ENCODE measurements at places on chromosomes 1 and 21.

- no peak for DNase-seq
Observed at GRCh38 chr1:221761354-221762002, 19.6 kb upstream of the DUSP10 start.

DNA sequence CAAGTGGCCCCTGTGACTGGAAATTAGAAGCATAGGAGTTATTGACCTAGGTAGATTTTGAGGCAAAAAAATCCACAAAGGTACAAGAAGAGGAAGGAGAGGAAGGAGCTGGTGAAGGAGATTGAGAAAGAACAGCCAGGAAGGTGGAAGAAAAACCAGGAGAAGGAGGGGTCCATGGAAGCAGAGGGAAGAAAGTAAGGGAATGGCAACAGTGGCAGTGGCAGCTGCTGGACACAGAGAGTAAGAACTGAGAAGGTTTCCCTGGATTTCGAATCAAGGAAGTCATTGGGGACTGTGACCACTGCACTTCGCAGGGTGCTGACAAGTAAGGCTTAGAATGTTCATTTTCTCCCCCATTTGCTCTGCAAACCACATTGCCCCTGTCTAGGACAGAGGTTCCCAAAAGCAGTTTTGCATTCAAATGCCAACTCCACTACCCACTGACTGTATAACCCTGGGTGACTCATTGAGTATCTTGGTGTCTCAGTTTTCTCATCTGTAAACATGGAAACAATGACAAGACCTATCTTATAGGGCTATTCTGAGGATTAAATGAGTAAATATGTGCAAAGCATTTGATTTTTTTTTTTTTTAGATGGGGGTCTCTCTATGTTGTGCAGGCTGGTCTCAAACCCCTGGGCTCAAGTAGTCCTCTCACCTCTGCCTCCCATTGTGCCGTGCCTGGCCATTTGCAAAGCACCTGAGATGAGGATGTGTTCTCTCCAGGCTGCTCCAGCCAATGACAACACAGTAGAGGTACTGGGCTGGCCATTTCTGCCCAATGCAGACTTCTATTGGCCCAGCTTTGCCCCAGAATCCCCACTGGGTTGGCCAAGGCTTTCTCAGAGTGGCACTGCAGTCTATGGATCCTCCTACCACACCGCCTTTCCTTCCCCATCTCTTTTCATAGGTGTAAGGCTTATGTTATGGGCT is 9.3 kb upstream of the CAPN2 start:
- DNase-seq: peak; percentile 71

DNA sequence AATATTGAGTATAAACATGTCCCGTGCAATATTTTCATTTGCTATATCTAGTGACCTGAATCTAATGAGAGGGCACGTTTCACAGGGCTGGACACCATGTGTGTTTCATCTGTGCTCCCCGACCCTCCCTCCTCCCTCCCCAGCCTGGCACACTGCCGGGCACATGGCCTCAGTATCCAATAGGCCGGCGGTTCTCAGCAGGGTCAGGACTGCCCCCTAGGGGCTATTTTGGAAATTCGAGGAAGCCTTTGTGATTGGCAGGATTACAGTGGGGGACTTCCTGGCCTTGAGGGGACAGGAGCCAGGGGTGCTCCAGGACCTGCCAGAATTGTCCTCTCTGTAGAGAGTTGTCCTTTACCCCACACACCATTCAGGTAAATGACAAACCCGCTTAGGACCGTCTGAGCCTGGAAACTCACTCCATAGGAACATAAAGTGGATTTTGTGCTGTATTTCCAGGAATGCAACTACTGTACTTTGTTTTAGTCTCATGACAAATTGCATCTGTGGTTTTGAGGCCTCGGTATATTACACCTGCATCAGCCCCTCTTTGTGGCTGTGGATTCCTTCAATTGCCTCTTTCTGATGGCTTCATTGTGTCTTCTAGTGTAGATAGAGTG is 109.5 kb upstream of the SIM2 start:
- peak; percentile 38 for DNase-seq

- DNase-seq: peak; percentile 45
Observed at GRCh38 chr1:72296501-72296900, 14.2 kb upstream of the NEGR1 start.

GRCh38 chr1:231108516-231109302 is 53.1 kb upstream of the TRIM67 start:
- no peak for DNase-seq

GRCh38 chr1:15412843-15413242 is 3.2 kb downstream of the EFHD2 start:
- DNase-seq: no peak

GRCh38 chr1:96306809-96307560 is 414.6 kb upstream of the PTBP2 start:
- DNase-seq: peak; percentile 71

DNA sequence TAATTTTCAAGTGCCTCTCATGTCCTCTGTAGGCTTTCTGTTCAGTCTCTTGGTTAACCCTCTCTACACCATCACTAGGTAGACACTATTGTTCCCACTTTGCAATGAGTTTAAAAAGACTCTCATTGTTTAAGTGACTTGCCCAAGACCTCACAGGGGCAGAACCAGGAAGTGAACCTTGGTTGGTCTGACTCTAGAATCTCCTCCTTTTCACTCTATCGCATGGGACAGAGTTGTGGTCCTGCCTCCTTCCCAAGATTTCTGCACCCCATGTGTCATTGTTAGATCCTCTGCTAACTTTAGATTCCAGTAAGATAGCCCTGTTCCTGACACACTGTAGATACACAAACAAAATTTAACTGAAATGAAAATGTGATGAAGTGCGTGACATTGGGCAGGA is 481.7 kb upstream of the USP24 start:
- DNase-seq: no peak

GRCh38 chr1:21937372-21938121 is 437 bp upstream of the HSPG2 start:
- DNase-seq: peak; percentile 69

DNA sequence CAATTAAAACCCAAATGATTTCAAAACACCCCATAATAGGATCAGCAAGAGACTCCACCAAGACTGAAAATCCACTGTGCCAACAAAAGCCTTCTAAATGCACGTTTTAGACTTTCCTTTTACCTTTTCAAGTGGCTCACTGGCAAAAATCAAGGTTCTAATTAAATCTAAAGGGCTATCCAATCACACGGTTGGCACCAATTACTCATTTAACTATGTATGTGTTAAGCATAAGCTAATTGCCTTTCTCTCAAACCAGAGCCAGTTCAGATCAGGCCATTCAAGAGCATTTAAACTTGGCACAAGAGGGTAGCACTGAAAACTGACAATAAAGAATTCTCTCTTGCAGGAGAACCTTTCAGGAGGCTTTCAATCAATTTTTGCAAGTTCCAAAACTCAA is 139.5 kb downstream of the RGS7 start:
- DNase-seq: no peak

DNA sequence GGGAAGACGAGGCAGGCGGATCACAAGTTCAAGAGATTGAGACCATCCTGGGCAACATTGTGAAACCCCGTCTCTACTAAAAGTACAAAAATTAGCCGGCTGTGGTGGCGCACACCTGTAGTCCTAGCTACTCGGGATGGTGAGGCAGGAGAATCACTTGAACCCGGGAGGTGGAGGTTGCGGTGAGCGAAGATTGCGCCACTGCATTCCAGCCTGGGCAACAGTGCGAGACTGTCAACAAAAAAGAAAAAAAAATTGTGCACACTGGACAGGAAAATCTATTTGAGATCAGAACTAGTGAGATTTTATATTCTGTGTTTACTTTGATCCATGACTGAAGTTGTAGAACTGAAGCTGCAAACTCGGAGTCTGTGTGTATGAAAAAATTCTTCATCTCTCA is 40.2 kb downstream of the SNRPE start:
- DNase-seq: no peak

GRCh38 chr1:14309984-14310383 is 288.5 kb upstream of the KAZN start:
- DNase-seq: no peak

DNA sequence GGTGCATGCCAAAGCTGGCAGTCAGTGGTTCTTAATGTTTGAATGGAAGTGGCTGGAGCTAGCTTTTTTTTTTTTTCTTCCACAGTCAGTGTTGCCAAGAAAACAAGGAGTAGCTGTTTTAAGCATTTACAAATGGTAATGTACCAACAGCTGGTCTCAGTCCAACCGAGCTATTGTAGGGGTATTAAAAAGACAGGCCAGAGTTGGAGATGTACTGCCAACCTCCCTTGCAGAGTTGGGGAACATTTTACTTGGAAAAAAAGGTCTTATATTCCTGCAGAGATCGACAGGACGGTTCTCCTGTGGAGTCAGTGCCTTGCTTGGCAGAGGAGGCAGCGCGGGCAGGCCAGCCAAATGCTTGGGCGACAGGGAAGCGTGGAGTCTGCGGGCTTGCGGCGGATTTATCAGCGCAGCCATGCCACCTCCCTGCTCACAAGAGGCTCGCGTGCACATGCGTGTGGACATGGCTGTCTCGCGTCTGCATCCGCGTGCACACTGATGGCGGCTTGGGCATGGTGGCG is 338.1 kb downstream of the RPS6KC1 start:
- no peak for DNase-seq
